ENCODE measurements at places on chromosomes 3 and 15.

GRCh38 chr3:158768881-158769543 lies 32.8 kb upstream of the MFSD1 start:
- peak; percentile 98 for DNase-seq

DNA sequence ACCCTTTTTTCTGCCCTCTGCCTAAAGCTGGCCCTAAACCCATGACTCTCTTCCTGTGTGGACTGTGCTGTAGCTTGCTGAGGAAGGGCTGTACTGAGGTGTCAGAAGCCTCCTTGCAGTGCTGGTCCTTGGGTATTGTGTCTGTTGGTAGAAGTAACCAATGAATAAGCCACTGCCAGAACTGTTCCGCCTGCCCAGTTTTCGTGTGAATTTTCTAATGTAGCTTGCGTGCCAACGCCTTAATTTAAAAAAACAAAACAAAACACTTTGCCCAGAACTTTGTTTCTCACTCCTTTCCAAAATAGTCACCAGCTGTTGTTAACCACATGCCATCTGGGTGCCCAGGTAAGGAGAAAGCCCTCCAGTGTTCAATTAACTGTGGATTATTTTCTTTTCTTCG lies 101.9 kb downstream of the KLHL25 start:
- no peak for DNase-seq

GRCh38 chr15:88032787-88033186 lies 223.8 kb downstream of the NTRK3 start:
- no peak for DNase-seq

DNA sequence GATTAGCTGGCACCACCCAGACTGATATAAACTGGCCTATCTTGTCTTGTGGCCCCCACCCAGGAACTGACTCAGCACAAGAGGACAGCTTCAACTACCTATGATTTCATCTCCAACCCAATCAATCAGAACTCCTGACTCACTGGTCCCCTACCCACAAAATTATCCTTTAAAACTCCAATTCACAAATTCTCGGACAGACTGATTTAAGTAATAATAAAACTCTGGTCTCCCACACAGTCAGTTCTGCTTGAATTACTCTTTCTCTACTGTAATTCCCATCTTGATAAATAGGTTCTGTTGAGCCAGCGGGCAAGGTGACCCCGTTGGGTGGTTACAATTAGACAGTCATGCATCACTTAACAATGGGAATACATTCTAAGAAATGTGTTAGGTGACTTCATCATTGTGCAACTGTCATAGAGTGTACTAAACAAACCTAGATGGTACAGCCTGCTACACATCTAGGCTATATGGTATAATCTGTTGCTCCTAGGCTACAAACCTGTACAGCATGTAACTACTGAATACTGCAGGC lies 48.1 kb upstream of the MAP4 start:
- DNase-seq = no peak

GRCh38 chr15:63166219-63166618 lies 8.9 kb upstream of the RPS27L start:
- DNase-seq = no peak

DNA sequence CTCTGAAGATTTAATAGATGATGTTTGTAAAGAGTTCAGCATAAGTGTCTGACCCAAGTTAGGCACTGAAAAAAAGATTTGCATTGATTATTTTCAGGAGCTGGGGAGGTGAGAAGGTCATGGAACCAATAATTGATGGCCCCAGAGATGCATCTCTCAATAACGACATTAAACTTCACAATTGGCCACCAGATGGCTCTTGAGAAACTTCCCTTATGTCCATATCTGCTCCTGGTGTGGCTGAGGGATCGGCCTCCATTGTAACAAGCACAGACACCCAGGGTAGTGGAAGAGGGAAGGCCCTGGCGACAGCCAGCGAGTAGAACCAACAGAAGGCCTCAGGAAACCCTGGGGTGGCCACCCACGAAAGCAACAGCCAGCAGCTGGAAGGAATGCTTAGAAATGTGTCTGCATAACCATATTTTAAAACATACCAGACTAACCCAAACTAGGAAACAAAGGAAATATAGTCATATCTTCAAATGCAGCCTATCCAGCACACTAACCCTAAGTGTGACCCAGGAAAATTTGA lies 536.7 kb downstream of the SOX2 start:
- DNase-seq = no peak

- no peak for DNase-seq
These were observed 29.4 kb downstream of the ABCC5 start for GRCh38 chr3:183988216-183988790.

- no peak for DNase-seq
These were observed 20.2 kb upstream of the CFAP161 start for GRCh38 chr15:81113861-81114291.

GRCh38 chr3:184716622-184717398 lies 4.9 kb upstream of the MAGEF1 start:
- DNase-seq = peak; percentile 84

GRCh38 chr3:197501879-197502620 lies 53.7 kb downstream of the BDH1 start:
- DNase-seq = no peak

GRCh38 chr3:106913966-106914365 lies 463.3 kb upstream of the CCDC54 start:
- no peak for DNase-seq

- no peak for DNase-seq
These were observed 255.5 kb downstream of the UACA start for GRCh38 chr15:70507772-70508371.

- no peak for DNase-seq
These were observed 6.6 kb upstream of the ZNF148 start for GRCh38 chr3:125381743-125382142.

GRCh38 chr3:69719587-69720122 lies 19.6 kb upstream of the MITF start:
- DNase-seq = no peak

DNA sequence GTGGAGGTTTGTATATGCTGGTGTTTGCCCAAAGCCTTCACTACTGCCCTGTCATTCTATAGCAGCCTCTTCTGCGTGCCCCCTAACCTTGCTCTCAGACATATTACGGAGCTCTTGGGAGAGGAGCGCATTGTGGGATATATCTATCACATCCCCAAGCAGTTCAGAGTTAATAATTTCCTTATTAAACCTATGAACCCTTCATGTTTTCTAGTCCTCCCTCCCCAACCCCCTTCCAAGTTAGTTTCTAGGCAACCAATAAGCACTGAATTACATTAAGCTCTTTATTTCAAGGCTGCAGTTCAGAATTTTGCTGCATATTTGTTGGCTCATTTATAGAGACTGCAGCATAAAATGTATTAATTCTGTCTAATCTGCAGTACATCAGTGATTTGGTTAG lies 57.3 kb upstream of the GRM7 start:
- peak; percentile 8 for DNase-seq

- DNase-seq = peak; percentile 91
These were observed 37.9 kb upstream of the TSC22D2 start for GRCh38 chr3:150370122-150370602.

DNA sequence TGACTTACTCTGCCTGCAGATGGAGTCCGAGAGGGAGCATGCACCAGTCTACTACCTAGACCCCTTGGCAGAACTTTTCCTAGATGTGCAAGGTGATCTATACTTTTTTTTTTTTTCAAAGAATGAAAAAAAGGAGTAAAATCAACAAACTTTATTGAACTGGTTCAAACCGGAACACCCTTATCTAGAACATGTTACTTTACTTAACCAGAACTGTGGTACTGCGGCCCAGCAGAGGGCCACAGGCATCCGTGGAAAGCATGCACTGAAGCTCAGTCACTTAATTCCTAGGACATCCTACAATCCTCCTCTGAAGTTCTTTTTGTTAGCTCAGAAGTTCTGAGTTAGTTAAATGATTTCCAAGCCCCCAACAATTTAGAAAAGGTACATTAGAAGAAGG lies 21.6 kb downstream of the CHAC1 start:
- no peak for DNase-seq

DNA sequence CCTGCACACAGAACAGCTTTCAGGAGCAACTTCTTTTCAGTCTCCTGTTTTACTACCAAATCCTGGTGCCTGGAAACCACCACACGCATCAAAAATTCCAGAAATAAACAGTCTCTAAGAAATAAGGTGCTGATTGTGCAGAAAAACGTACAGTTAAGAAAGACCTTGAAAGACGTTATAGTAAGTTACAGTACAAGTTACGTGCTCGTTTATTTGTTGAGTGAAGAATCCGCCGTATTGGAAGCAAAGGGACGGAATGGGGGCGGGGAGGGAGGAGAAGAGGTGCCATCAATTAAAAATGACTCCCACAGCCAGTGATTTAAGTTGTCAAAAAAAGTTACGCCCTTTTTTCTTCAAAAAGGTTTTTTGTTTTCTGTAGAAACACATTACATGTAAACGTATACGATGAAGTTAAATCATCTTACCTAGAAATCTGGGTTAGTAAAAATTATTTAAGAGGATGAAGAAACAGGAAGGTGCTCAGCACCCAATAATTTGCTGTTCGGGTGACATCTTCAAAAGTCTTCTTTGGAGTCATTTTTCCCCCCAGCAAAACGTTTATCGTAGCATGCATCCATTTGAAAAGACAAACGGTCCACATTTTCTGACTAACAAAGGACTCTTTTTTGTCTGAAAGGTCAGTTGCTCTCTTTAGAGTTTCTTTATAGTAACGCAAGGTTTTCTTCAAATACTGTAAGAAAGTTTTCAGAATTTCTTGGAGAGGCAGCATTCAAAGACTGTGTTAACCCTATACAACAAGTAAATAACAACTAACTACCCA lies 782 bp upstream of the UACA start:
- no peak for DNase-seq

DNA sequence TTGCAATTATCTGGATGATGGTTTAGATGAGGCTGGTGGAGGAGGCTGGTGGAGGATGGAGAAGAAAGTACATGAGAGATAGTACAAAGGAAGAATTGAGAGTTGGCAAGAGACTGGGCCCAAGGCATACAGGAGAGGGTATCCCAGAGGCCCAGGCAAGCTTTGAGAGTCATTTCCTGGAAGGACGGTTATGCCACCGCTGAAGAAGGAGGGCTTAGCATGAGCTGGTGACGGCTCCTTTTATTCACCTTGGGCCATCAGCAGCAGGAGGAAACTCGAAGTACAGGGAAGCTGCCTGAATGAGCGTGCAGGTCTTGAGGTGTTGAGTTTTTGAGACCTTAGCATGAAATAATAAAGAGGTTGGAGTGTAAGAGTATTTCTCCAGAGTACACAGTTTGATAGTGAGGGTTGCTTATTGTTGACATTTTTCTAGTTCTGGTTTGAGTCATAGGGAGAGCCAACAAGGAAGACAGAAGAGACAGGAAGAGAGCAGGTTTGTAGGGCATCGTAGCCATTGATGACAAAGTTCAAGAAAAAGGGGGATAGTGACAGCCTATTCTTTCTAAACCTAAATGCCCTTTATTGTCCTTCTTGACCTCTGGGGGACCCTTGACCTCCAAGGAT lies 13.8 kb downstream of the THSD4 start:
- no peak for DNase-seq

GRCh38 chr3:124814620-124815421 lies 72.3 kb downstream of the ITGB5 start:
- DNase-seq = no peak

DNA sequence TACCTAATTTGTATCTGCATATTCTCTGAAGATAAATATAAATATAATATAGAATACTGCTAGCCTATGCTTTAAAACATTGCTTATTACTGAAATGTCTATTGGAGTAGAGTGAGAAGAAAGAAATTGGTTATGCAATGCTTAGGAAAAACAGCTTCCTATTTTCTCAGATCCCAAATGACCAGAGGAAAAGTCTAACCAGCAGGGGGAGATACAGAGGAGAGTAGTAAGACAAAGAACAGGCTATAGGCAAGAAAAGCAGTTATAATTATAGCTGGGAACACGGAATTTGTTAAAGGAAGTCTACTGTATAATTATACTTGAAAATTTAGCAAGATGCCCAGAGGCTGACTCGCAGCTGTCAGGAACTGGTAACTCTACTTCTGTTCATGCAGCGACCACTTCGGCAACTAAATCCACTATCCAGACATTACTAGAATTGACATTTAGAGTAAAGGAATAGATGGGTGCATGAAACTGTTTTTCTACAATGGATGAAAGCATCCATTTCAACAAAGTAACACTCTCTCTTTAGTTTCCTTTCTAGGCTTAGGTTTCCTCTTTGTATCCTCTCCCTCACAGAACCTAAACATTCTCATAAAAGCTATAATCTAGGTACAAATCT lies 97.2 kb downstream of the TBC1D5 start:
- peak; percentile 73 for DNase-seq

- no peak for DNase-seq
These were observed 23.5 kb downstream of the DUSP7 start for GRCh38 chr3:52032702-52033408.

GRCh38 chr3:171054921-171055320 lies 28.4 kb upstream of the SLC2A2 start:
- peak; percentile 30 for DNase-seq

DNA sequence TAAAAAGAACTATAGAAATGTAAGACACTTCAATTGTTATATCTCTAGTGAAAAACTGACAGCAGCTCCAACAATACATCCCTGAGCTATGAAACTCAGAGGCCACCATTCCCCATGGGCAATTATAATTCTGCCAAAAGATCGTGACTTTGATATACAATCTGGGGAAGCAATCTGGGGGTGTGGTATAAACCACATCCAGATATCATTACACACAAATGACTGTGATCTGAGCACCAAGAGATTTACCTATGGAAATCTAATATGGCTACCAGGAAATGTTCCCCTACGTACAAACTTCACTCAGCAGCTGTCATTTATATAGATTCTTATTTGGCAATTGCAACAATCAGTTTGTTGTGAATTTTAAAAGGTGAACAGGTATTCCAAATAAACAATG lies 110.3 kb downstream of the FRMD5 start:
- no peak for DNase-seq

- DNase-seq = peak; percentile 52
These were observed 81.6 kb downstream of the LRRC49 start for GRCh38 chr15:70974004-70974832.

DNA sequence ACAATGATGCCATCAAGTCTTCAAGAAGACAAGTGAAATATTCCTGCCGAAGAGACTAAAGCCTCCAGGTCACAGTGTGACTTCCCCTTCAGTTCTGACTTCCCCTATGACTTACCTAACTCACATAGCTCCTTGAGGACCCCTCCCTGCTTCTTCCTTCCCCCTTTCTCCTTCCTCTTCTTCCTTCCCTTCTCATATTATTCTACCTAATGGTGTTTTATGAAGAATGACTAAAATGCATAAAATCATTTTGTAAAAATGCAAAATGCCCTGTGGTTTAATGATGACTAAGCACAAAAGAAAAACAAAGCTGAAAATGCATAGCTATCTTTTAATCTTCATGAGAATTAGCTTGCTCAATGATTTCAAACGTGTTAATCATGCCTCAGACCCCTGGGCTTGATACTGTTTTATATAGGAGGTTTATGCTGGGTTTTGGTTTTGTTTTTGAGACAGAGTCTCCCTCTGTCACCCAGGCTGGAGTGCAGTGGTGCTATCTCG lies 26.1 kb upstream of the TM4SF4 start:
- no peak for DNase-seq

DNA sequence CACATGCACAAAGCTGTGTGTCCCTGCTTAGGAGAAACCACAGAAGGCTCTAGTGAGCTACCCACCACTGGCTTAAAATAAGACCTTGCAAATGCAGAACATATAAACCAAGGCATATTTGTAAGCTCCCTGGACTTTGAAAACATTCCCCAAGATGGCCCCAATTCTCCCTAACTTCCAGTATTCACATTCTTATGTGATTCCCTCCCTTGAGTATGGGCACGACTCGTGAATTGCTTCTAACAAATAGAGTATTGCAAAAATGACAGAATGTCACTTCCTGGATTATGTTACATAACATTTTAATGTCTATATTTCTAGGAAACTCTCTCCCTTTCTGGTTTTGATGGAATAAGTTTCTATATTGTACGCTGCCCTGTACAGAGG lies 131.8 kb upstream of the MCTP2 start:
- DNase-seq = no peak

GRCh38 chr3:143412084-143412483 lies 292.5 kb downstream of the CHST2 start:
- no peak for DNase-seq

Data from muscle of leg (tissue), 16 donors.